ENCODE measurements at places on chromosomes 3 and 15.

- DNase-seq, result no peak
These were observed 222.0 kb downstream of the PYDC2 start for GRCh38 chr3:191682961-191683360.

DNA sequence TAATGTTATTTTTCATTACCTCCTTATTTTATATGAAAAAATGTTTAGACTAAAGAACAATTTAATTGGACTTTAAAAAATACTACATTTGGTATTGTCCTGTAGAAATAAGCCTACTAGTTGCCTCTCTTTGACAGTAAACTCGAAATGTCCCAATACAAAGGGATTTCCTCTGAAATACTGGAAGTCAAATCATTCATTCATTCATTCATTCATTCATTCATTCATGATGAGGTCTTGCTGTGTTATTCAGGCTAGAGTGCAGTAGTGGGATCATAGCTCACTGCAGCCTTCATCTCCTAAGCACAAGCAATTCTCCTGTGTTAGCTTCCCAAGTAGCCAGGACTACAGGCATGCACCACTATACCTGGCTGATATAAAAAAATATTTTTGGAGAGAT lies 50.6 kb upstream of the PYGO1 start:
- no peak for DNase-seq

- no peak for DNase-seq
These were observed 339.7 kb upstream of the EPHA3 start for GRCh38 chr3:88767746-88768145.

- peak; percentile 90 for DNase-seq
These were observed 3.0 kb upstream of the ISLR2 start for GRCh38 chr15:74127255-74127953.

GRCh38 chr3:64048631-64049061 lies 25.4 kb upstream of the PSMD6 start:
- peak; percentile 69 for DNase-seq

Measured in cardiac fibroblast (primary cell).